ENCODE measurements at places on chromosomes 1 and 21.

GRCh38 chr1:218872026-218872425 is 301.7 kb upstream of the LYPLAL1 start:
- DNase-seq: no peak

- DNase-seq: no peak
These were observed 90.6 kb upstream of the KCNJ15 start for GRCh38 chr21:38166173-38166535.

DNA sequence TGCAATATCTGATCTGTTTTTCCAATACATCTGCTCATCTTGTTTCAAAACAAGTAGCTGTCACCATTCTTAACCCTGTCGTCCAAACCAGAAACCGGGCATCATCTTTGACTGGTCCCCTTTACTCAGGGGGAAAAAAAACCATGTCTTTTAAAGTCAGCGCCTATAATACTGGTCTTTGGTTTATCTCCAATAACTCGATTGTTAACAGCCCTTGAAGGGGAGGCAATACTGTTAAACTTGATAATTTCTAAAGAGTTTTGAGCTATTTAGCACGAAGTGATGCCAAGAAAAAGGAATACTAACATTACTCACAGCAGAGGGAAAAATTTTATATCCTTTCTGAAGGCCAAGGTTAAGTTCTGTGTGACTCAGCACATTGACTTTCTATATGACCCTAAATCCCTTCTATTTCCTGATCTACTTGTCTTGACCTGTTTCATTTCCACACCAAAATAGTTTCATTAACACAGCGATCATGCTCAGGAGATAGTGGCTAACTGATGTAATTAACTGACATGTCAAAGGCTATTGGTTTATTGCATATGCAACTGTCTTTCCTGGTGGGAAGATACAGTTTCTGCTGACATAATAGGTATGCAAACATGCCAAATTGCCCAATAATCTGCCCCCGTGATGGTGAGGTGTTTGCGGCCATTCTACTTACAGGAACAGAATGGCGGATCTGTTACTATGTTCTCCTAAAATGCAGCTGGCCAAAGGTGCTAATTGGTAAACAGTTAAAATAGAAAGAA is 59.1 kb downstream of the NFIA start:
- no peak for DNase-seq

- DNase-seq: no peak
These were observed 6.3 kb downstream of the OR14I1 start for GRCh38 chr1:248696261-248696660.

- DNase-seq: no peak
These were observed 90.9 kb downstream of the RGS7 start for GRCh38 chr1:241266121-241266520.

GRCh38 chr1:157442065-157442464 is 110.2 kb downstream of the FCRL5 start:
- DNase-seq: no peak

GRCh38 chr1:162091681-162092524 is 22.4 kb downstream of the NOS1AP start:
- no peak for DNase-seq

- no peak for DNase-seq
These were observed 30.3 kb downstream of the TCP10L start for GRCh38 chr21:32554832-32555638.

GRCh38 chr1:213186168-213186567 is 135.1 kb downstream of the RPS6KC1 start:
- DNase-seq: no peak

DNA sequence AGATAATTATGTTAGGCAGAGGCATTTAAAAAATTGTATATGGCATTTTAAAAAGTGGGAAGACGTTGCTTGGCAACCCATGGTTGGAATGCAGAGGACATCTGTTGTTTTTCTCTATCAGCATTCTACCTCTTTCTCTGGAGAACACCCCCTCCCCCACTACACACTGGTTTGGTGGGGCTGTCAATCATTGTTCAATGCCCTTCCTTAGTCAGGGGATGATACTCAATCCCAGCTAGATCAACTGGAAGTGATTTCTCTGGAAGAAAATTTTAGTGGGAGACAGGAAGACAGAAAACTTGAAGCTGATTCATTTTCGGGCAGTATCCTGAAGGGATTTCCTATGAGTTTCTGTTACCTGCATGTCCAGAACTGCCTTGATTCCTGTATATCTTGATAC is 35.7 kb upstream of the CAP1 start:
- DNase-seq: no peak

DNA sequence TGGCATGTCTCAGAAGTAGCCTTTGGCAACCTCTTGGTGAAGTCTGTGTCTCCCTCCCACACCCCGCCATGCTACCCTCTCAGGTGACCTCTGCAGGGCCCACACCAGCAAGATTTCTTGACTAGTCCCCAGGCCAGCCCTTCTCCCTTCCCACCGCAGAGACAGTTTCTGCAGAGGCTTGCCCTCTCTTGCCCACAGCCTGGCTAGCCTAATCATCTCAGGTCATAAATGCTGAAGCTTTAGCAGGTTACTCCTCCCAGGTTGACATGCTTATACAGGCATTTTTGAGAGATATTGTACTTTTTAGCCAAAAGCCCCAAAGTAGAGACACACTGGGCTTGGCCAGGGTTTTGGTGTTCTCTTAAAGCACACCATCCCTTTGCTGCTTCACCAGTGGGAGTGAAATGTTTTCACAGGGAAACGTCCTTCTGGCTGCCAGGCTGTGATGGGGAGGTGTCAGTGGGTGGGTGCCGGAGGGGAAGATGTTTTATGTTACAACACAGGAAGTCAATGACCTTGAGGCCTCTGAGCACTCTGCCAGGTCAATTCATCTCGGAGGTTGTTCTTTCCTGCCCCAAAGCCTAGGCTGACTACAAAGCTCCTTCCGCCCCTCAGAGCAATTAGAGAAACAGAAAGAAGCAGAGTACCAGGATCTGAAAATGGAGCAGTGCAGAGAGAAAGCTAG is 58.5 kb downstream of the STYXL2 start:
- DNase-seq: no peak

DNA sequence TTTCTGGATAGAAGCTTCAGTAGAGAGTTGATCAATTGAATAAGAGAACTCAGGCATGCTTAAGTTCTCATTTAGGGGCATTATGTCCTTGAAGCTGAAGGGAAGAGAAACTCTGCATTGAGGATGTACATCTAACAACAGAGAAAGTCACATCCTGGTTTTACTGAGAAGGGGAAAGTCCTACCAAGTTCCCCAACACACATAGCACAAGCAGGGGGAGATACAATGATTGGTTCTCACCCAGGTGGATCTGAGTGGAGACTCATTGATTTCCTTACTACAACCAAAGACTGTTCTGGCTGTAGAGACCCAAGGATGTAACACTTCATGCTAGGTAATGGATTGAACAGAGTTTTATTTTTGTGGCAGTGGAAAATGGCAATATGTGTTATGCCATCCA is 1.0 kb upstream of the KRTAP20-1 start:
- no peak for DNase-seq

GRCh38 chr1:162191396-162192305 is 122.2 kb downstream of the NOS1AP start:
- no peak for DNase-seq

DNA sequence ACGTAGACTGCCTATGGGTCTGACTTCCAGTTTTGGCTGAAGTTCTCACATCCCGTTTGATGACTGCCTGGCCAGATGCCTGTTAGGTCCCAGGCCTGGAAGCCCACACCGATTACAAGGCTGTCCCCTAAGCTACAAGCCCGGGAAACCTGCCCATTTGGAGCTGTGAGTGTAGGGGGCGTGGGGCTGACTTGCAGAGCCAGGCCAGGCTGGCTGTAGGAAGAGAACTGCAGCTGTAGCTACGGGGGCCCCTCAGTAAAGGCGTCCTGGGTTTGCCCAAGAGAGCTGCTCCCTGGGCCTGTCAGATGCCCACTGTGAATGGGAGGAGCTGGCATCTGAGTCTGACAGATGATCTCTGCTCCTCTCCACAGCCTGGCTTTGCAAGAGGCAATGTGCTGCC is 199.7 kb downstream of the CAMTA1 start:
- DNase-seq: no peak

- no peak for DNase-seq
These were observed 26.1 kb downstream of the MTR start for GRCh38 chr1:236821091-236821627.

- DNase-seq: no peak
These were observed 647.5 kb upstream of the CHRM3 start for GRCh38 chr1:238738892-238739291.

GRCh38 chr1:27597516-27598294 is 6.2 kb downstream of the AHDC1 start:
- no peak for DNase-seq

DNA sequence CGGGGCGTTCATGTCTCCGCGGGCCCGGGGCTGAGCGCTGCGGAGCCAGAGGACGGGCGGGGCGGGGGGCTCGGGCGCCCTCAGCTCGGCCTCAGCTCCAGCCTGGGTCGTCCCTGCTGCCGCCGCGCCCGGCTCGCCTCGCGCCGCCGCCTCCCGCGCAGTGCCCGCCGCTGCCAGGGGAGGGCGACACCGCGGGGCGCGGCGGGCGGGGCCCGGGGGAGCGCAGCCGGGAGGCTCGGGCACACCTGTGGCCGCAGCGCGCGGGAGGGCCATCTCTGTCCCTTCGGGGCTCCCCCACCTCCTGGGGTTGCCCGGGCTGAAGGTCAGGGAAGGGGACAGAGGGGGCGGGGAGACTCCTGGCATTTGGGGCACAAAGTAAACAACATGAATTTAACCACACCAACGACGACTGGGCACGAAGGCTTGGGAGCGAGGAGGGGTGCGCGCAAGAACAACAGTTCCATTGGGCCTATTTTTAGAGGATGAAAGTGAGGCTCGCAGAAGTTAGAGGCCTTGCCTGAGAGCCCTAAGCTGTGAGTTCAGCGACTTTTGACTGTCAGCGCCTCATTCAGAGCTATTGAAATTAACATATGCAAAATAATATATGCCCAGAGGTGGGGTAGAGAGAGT is at the start of gene FAM131C:
Gene FAM131C (minus strand): TSS at position 162 of the 630 bp plus-strand sequence. CDS start 209 bp downstream, outside the sequence.
- DNase-seq: peak; percentile 29

DNA sequence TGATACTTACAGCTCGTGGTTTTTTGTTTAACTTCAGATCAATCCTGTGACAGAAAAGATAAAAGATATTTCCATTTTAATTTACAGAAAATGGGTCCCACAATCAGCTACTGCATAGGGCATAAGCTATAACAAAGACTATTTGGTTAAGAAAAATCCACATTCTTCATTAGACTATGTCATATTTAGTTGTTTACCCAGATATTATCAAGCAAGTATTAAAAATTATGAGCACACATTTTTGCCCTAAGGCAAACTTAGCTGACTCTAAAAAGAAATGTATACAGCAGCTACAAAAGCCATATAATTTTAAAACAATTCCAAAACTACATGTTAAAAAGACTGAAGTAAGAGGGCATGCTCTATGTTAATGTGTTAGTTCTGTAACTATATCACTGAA is 18.7 kb downstream of the MEAF6 start:
- no peak for DNase-seq

GRCh38 chr1:66480162-66480561 is 53.8 kb upstream of the SGIP1 start:
- no peak for DNase-seq

GRCh38 chr1:59025898-59026426 is 242.1 kb upstream of the JUN start:
- no peak for DNase-seq

DNA sequence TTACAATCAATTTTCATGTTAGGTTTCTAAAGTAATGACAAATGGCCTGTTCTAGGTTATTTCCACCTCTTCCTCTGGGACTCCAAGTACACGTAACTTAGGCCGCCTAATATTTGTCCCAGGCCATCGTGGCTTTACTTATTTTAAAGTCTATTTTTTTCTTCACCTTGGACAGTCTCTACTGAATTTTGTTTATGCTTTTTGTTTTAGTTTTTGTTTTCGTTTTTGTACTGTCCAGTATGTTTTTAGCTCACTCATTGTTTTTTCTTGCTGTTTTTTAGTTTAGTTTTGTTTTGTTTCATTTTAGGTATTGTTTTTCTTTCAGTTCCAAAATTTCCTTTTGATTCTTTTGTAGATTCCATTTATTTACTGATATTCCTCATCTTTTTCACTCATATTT is 187.7 kb upstream of the RNPC3 start:
- DNase-seq: no peak

DNA sequence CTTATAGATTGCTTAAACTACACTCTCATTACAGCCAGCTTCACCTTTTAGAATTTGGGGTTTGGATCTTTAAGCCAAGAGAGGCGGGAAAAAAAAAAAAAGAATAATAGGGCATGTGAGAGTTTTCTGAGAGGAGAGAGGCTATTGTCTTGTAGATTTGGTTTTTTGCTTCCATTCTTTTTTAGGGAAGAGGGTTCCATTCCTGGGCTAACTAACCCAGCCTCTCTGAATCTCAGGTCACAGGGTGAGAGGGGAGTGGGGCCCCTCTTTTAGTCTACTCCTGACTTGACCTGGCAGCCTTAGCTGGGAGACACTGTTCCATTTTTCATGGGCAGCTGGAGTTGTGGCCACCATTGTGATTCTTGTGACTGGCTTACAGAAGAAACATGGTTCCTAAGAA is 24.2 kb downstream of the PBX1 start:
- no peak for DNase-seq

DNA sequence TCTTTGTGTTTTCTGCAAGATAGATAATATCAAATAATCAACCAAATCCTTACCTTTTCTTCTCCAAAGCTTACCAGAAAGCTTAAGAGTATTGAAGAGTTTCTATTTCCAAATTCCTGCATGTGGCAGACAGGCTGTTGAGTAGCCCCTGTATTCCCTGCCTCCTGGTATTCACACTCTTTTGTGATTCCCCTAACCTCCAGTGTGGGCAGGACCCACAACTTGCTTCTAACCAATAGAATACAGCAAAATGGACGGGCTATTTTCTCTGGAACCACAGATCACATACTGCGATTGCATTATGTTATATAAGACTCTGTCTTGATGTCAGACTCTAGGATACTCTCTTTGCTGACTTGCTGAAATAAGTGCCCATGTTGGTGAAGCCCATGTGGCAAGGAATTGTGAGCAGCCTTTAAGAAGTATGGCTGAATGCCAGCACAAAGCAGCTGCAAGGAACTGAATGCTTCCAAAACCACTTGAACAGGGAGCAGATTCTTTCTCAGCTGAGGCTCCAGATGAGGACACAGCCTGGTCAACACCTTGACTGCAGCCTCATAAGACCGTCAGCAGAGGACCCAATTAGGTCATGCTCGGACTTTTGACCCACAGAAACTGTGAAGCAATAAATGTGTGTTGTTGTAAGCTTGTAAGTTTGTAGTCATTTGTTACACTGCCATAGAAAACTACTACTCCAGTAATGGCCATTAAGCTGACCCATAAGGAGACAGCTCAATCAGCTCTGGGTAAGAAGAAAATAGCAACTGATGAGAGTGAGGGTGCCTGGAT is 47.9 kb upstream of the PLXNA2 start:
- no peak for DNase-seq

DNA sequence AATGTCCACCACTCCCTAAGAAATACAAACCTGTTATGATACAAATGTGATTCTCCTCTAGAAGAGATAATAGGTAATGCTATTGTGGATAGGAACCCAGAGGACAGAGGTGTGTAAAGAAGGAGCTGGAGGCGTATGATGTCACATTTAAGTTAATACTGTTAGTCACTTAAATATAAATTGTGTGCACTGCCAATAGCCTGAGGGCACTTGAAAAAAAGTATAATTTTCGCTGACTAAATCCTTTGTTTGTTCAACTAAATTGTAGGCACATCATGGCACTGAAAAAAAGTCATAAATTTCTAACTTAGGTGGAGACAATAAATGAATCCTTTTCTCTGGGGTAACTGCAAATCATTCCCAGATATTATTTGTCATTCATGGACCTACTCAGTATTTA is 4.4 kb downstream of the RCSD1 start:
- no peak for DNase-seq

- no peak for DNase-seq
These were observed 129.2 kb downstream of the DHRS3 start for GRCh38 chr1:12488666-12489354.

GRCh38 chr1:245591346-245592188 is 436.8 kb downstream of the KIF26B start:
- no peak for DNase-seq

Data from activated gamma-delta T cell (primary cell).